A549 (cell line): ENCODE measurements at places on chromosomes 1 and 21.

DNA sequence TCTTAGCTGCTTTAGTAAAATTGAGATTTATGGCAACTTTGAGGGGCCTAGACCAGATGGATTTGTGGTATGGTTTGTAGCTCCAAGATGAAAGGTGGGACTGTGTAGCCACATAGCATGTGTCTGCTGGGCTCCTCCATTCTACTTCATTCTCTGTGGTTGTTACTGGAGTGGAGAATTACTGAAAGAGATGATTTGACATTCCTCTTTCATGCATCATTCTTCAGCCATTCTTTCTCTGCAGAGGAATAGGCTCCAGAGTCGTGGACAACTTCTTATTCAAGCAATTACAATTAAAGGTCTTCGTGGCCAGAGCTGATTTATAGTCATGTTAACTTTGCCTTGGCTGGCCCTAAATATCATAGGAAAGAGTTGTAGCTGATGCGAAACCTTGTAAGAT, 328.9 kb downstream of the PAPPA2 start:
- no peak for DNase-seq

- no peak for DNase-seq
Measured at GRCh38 chr1:233662575-233663304, 48.8 kb downstream of the KCNK1 start.

- no peak for DNase-seq
Measured at GRCh38 chr1:19392221-19392620, 80.1 kb downstream of the SLC66A1 start.

DNA sequence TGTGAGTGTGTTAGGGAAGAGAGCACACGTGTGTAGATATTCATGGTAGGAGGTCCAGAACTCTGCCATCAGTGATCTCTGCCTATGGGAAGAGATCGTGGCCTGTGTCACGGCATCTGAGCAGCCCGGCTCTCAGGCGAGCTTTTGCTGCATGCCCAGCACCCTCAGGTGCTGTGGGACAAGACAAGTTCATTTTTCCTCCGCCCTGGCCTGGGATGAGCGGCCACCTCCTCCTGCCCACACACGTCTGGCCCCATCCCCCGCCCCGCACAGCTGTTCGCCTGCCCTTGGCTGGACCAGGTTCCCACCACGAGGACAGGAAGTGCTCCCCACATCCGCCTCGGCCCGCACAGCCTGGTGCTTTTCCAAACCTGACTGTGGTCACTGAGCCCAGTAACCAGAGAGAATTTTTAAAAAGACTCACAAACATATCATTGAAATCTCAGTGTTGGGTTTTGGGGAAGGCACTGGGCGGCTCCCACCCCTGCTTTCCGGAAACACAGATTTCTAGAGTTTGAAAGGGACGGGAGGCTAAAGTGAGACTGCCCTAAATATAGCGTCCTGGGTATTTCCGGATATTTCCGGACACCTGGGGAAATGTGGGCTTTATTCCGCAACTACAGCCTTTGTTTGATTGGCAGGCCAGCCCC, 18.0 kb downstream of the BMP8A start:
- DNase-seq, result no peak

DNA sequence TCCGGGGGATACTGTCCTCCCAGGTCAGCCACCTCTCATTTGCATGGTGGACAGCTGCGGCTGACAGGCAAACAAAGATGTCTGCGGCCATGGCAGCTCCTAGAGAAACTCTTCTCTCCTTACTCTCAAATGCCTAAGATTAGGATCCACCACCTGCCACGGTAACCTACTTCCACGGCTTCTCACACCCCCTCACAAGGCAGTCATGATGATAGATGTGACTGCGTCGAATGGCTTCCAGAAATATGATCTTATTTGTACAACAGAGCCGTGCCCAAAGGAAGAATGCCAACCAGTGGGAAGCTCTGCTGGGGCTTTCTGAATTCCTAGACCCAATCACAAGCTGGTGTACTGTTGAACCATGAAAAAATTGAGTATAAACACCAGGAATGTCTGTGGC, 73.4 kb downstream of the BACE2 start:
- no peak for DNase-seq

DNA sequence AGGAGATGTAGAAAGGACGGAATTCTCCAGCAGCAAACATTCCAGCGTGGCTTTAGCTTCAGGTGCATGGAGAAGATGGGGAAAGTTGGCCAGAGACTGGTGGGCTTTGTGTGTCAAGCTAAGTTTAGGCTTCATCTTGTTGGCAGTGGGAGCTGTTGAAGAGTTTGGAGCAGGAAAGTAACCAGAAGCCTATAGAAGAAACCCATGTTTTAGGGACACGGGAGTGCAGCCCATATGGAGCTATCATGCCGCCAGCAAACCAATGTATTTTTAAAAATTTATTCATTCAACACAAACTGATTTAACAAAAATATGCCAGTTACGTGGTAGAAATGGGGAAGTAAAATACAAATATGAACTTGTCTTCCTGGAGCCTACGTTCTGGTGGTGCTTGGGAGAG, 53.7 kb downstream of the ACTL8 start:
- no peak for DNase-seq

GRCh38 chr1:234499943-234500245, 20.9 kb upstream of the TARBP1 start:
- no peak for DNase-seq

DNA sequence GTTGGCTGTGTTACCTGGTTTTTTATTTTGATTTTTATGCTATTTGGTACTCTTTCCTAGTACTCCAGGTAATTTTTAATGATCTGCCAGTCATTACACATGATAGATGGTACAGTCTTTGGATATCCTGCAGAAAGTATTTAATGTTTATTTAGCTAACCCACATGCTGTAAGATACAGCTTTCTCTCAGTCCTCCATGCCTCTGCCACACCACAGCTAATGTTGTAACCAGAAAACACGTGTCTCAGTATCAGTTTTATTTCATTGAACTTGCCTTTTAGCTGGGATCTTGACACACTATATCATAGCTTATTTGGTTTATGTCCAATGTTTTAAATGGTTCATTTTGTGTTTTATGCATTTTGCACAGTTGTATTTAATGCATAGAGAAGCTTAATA, 1648.4 kb downstream of the KCNT2 start:
- no peak for DNase-seq

- no peak for DNase-seq
Measured at GRCh38 chr1:99456536-99456935, 189.4 kb upstream of the PALMD start.
